ENCODE measurements at places on chromosomes 4 and X.
A peak's percentile ranks its signal among the peaks of the same experiment; 100 is the strongest.

- peak; percentile 14 for DNase-seq
Measured at GRCh38 chrX:47936224-47936939, 67.4 kb downstream of the ZNF182 start.

GRCh38 chr4:52143815-52144214 is 92.7 kb downstream of the SPATA18 start:
- no peak for DNase-seq

DNA sequence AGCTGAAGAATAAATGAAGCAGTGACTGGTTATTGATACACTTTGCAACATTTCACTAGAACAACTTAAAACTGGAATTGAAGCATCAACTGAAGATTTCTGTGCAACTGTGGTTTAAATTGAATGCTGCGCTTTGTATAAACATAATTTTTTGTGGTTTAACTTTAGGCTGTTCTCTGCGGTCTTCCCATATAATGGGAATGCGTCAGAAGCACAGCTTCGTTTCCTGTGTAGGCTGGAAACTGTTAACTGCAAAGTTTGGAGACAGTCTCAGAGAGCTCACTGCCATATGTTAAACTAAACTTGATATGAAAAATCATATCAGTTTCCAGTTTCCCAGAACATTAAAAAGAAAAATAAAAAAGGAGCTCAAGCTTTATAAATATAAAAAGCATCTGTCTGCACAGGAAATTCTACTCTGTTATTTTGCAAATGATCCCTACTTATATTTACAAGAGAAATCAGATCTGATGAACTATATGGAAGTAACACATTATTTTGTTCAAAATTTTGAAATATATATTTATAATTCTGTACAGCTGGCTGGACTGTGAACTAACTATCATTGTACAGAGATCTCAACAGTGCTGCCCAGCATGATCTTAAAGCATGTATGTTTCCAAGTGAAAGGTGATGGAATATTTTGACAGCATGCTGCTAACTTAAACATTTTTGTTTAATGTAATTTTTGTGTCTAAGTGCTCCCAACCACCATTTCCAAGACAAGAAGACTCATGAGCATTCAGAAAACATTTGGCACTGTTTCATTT is 139.9 kb downstream of the NDST3 start:
- no peak for DNase-seq

DNA sequence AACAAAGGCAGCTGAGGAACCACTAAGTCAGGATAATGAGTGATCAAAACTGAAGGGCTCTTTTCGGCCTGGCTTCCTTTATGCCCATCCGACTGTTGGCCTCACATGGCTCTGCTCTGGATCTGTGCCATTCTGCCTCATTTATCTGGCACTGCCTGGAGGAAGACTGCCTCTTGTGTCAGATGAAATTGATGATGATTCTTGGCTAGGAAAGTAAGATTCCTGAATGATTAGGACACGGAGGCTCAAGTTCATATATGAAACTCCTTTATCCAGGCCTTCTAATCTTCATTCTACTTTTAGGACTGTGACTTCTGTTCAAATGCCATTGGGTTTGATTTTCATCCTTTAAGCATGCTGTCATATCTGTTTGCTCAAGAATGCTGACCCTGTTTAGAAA is 475.4 kb upstream of the RPS6KA3 start:
- DNase-seq = no peak

DNA sequence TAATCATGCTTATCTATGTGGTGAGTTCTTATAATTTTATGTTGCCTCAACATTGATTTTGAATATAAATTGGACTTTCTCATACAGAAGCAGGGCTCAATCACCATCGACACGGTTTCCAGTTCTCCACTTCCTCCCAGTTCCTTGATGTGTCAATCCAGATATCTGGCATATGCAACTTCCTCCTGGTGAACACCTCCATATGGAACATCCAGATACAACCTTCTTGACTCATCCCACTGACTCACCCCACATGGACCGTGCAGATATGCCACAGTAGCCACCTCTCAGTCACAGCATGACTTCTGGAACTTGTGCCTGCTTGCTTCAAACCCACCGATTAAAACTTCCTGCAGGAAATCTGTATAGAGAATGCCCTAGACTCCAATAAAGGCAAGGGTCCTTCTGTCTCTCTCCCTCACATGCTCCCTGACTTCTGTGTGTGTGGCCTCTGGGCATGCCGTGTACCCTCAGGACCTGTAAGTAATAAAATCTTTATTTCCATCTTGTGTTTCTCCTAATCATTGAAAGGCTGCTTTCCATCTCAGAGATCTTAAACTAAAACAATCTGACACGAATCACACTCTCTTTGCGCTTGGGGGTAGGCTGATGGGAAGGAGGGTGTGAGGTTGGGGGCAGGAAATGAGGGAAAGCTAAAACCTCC is 67.0 kb downstream of the HTRA3 start:
- DNase-seq = no peak

DNA sequence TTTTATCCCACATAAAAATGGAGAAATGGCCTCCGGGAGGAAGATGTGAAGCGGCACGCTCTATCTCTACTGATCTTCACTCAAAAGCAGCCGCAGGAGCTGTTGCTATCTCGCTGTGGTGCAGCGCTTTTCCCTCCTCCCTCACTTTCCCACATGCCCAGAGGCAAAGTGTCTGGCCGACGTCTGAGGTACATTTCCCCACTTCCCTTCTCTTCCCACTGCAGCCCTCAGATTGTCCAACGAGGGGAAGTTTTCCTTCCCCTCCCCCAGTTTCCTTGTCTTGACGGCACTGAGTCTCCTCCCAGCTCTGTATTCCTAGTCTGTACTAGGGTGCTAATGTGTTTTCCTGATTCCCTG is 660 bp upstream of the COL25A1 start:
- no peak for DNase-seq

DNA sequence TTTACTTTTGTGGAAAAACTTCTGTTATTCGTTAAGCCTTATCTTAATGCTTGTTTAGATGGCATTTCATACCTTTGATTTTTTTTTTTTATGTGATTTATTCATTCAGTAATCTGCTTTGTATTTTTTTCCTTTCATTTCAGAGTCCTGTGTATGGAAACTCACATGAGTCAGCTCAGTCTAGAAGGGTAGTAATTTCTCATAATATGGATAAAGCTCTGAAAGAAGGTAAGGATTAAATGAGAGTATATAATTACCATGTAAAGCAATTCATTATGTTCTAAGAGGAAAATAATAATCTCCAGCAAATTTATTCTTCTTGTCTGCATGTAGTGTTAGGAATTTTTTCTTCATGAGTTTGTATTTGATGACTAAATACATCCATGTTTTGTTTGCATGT is 37.8 kb downstream of the SNX25 start:
- DNase-seq = no peak
